ENCODE measurements at places on chromosomes 4 and X.
A peak's percentile ranks its signal among the peaks of the same experiment; 100 is the strongest.

GRCh38 chr4:8727131-8727530, 134.6 kb downstream of the CPZ start:
- DNase-seq = no peak

GRCh38 chr4:82865592-82865991, 25.4 kb downstream of the SEC31A start:
- DNase-seq = peak; percentile 36

DNA sequence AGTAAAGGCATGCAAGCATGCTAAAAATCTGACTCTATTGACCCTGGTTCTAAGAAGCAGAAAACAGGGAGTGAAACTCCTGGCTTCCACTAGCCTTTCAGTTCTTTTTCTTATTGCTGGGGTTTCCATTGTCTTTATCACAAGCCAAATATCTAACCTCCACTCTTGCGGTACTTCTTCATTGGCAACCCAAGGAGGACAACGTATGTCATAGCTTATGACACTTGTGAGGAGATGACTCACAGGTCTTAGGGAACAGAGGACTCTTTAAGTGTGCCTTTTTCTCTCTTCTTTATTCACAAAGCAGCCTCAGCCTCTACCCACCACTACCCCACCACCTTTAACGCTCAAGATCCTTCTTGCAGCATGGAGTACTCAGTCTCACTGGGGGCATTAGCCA, 124.2 kb downstream of the GUCY2F start:
- DNase-seq = no peak

GRCh38 chr4:110164856-110165255, 33.6 kb downstream of the ELOVL6 start:
- DNase-seq = no peak

DNA sequence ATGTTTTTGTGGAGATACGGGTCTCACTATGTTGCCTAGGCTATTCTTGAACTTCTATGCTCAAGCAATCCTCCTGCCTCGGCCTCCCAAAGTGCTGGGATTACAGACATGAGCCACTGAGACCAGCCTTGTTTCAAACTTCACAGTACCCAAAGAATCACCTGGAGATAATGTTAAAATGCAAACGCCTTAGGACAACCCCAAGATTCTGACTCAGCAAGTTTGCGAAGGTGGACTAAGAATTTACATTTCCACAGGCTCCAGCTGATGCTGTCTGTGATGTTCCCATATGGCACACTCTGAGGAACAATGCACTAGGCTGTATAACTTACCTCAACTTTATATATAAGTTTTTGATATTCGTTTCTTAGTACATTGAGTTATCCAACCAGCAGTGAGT, 984 bp upstream of the STATH start:
- DNase-seq = no peak

DNA sequence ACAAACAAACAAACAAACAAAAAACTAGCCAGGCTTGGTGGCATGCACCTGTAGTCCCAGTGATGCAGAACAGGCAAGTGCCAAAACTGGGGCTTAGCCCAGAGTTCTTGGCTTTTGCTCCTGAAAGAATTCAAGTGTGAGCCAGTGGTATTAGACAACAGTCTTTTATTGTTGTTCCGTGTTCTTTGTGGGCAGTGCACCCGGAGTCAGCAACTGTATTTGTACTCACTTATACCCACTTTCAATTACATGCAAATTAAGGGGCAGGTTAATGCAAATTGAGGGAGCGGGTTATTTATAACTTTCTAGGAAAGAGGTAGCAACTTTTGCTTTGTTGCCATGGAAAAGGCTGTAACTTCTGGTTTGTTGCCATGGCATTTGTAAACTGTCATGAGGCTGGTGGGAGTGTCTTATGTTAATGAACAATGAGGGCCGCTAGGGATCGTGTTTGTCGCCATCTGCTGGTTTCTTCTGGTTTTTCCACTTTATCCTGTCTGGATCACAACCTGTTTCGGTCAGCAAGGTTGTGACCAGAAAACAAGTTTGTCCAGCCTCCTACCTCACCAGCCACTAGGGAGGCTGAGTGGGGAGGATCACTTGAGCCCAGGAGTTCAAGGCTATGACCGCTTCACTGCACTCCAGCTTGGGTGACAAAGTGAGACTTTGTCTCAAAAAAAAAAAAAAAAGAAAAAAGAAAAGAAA, 88.8 kb upstream of the ESX1 start:
- DNase-seq = no peak

GRCh38 chr4:100848841-100849240, 331.0 kb upstream of the EMCN start:
- no peak for DNase-seq

DNA sequence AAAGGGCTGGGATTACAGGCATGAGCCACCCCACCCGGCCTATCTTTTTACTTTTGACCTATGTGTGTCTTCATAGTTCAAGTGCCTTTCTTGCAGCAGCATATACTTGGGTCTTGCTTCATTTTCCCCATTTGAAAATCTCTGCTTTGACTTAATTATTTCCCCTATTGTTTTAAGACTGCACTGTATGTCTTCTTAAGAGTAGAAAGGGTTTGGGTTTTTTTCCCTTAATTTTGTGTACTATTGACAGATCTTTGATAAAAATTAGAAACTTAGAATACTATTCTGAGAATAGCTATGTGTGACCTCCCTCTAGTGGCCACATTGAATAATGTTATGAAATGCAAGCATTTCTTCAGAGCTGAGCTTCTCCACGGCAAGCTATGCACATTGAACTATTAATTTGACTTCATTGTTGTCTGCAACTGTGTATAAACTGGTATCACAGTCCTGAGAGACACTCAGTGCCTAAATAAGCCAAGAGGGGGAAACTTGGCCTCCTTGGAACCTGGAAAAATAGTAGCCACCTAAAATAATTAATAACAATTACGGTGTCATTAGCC, 8.7 kb upstream of the SLC25A4 start:
- DNase-seq = no peak

- no peak for DNase-seq
Measured at GRCh38 chr4:140777386-140777785, 21.2 kb upstream of the TBC1D9 start.

DNA sequence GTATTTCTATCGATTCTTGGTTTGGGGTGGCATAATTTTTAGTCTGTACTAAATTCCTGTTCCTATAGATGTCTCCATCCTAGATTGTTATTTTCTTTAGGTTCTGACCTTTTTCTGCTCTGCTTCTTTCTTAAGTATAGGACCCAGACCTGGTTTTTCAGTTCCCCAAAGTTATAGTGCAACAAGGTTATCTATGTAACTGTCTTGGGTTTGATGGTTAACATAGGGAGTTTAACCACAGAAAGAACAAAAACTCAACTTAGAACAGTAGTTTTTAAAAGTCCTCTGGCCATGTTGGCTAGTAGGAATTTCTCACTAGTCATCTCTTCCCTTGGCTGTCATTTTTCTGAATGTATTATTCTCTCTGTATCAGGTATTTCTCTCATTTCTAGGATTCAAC, 38.8 kb upstream of the MAD2L1 start:
- no peak for DNase-seq

DNA sequence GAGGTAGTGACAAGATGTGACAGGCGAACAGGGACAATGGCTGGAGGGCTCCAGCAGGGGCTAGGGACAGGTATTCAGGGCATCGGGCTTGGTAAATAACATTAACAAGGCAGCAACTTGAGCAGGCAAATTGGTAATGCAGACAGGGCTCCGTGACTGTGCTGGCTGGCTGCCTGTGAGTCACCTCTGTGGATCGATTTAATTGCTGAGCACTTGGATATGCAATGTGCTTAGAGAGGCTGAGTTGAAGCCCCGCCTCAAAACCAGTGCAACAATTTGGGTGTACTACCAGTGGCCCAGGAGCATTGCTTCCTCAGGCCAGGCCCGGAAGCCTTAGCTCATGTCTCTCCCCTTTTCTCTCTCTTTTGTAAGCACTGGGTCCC, 19.5 kb downstream of the CNGA2 start:
- peak; percentile 43 for DNase-seq

- peak; percentile 31 for DNase-seq
Measured at GRCh38 chrX:105882581-105883275, 60.4 kb downstream of the NRK start.
